Left kidney (tissue), 8 donors: ENCODE measurements at places on chromosomes 13 and 19. TPM values are rescaled to one million over a fixed set of nuclear protein-coding genes. Genes with fewer than 3 reads are reported as not detected.

GRCh38 chr19:20279516-20279915 lies 112.5 kb downstream of the ZNF486 start:
- no peak for DNase-seq

DNA sequence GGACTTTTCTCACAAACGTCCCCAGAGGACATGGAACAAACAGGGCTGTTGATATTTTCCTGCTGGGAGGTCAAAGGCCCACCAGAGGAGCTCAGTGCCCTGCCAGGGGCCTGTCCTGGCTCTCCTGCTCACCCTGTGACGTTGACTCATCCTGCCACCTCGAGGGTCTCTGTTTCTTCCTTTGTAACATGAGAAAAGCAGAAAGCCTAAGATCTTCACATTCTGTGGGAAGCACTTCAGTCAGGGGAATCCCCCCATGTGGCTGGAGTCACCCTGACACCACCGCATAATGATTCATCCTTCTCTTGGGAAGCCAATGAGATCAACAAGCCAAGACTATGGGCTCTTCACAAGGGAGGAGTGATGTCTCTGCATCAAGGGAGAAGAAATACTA lies 147.9 kb downstream of the KATNAL1 start:
- DNase-seq: no peak

- DNase-seq: no peak
Measured at GRCh38 chr13:100836711-100837110, 162.1 kb upstream of the TMTC4 start.

- DNase-seq: no peak
Measured at GRCh38 chr13:99342723-99343315, 35.6 kb upstream of the GPR183 start.

DNA sequence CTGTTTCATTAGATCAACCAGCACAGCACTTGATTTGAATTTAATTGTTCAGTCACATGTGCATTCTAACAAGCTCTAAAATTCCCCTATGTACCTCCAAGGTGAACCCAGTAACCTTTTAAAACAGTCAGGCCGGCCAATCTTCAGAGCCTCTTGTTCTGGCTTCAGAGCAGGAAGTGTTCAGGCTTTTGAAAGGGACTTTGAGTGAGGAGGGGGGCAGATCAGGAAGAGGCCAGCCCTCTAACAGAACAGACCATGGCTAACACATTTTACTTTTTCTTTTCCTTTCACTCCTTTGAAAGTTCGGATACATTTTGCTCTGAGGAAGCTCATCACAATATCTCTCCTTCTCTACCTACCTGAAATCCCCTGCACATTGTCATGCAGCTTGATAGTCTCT lies 390.3 kb downstream of the TBC1D4 start:
- DNase-seq: no peak

GRCh38 chr13:33494596-33495204 lies 209.1 kb upstream of the STARD13 start:
- DNase-seq: peak; percentile 60

SYCN gene
- not detected for polyA plus RNA-seq

NALCN gene
- 1.6 TPM for polyA plus RNA-seq

DNA sequence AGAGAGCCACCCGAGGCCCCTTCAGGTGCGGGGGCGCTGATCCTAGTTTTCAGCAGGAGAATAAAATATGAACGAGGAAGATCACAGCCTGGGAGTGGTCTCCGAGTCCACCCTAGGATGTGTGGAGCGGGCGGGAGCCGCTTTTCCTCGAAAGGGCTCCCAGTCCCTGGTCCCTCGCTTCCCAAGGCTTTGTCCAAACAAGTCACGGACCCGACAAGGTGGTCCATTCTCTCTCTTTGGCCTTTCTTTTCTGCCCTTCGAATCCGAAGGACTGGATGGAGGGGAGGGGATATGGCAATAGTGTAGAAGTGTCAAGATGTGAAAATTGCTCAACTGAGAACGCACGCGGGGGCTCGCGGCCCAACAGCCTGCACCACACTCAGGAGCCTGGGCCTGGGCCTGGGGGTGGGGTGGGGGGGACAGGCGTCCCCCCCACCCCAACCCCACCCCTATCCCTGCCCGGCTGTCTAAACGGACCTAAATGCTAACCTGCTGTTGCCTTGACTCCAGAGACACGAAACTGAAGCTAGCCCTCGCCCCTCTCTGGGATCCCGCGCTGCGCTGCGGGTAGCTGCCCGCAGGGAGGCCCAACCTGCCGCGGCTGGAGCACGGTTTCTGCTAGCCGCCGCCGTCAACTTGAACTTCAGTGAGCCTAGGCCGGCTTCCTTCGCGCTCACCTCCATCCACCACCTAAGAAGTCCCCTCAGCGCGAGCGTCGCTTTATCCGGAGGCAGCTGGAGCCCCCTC lies 7.1 kb downstream of the ZIC2 start:
- no peak for DNase-seq
